Thymus (tissue), 14 donors: ENCODE measurements at places on chromosomes 16 and 17. TPM values are rescaled to one million over a fixed set of nuclear protein-coding genes. Genes with fewer than 3 reads are reported as not detected.

DNA sequence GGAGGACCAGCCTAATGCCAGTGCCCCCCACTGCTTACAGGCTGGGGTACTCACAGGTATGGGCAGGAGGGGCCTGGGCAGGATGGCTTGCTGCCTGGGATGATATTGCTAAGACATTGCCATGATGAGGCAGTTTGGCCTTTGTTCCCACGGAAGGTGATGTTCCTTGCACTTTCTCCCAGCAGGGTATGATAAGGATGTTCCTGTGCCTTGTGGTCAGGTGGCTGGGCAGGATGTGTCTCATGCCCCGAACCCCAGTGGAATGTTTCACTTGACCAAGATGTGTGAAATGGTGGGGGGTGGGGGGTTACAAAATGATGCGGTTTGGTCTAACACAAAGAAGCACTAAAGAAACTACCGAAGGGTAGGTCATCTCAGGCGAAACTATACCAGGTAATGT is 337.8 kb upstream of the ZFHX3 start:
- H3K27me3 ChIP-seq, result no peaks in the 10 kb centered on the region
- no peaks in the 10 kb centered on the region for H3K4me1 ChIP-seq
- H3K36me3 ChIP-seq, result no peaks in the 10 kb centered on the region
- no peak overlapping the region for H3K27ac ChIP-seq
- H3K4me3 ChIP-seq, result no peak overlapping the region

DNA sequence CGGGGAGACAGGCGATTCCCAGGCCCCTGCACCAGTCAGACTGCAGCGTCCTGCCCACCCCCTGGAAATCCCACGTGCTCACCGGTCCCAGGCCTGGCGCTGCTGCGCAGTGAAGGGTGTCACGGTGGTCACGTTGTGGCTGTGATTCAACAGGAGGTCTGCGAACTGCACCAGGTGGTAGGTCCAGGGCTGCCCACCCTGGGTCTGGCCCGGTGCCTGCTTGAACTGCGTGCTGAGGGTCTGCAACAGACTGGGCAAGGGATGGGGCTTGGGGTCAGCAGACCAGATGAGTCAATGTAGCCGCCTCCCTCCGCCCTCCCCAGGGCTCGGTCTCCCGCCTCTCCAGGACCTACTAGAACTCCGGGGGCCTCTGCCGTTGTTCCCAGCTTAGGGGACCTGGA is 7.1 kb downstream of the MYBBP1A start:
- peaks cover 78% of the 10 kb centered on the region for H3K36me3 ChIP-seq
- H3K27me3 ChIP-seq, result no peaks in the 10 kb centered on the region
- no peak for DNase-seq

- no peaks in the 10 kb centered on the region for H3K36me3 ChIP-seq
- H3K4me3 ChIP-seq, result no peak overlapping the region
- no peaks in the 10 kb centered on the region for H3K27me3 ChIP-seq
- DNase-seq, result no peak
Measured at GRCh38 chr17:66726846-66727245, 108.1 kb upstream of the CACNG5 start.

POLG2 gene
- 13.2 TPM for total RNA-seq

DNA sequence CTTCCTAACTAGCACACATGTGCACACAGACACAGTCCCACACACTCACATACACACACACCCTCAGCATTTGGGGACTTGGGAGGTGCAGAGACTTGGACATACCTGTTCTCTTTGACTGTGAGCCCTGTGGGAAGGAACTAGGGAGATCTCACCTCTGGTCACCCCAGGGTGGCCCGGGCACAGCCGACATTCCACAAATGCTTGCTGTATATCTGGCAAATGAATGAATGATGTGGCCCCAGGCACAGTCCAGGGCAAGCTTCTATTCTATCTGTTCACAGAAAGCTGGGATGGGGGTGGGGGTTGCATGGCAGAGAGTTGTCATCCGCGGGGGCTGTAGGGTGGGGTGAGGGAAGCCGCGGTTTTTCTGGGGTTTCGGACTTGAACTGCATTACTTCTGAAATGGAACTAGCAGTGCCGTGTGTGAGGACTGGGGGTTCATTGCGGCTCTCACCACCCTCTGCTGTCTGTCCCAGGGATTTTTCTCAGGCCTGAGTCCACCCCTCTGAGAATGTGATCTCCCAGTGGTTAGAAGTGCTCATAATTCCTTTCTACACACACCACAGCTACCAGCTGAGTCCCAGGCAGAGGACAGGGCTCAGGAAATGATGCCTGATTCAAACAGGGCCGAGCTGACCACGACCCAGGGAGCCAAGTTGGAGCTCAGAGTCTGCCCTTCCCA is 3.3 kb upstream of the RIPOR1 start:
- H3K36me3 ChIP-seq, result no peaks in the 10 kb centered on the region
- no peak overlapping the region for H3K27ac ChIP-seq
- no peak for DNase-seq

DNA sequence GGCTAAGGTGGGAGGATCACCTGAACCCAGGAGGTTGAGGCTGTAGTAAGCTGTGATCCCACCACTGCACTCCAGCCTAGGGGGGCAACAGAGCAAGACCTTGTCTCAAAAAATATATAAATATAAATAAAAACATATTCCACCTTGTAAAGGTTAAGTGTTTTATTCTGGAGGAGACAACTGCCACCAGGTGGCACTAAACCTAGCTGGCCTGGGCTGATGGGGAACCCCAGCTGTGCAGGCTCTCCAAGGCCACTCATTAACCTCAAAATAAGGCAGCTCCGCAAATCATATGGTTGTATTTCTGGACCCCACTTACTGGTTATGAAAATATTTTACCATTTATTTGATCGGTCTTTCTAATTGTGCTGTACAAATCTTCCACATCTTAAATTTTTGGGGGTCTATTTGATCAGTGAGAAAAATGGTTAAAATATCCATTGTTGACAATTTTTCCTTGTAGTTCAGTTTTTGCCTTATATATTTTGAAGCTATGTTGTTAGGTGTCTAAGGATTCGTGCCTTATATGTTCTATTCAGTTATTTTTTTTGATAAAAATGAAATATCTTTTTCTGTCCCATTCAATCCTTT is 8.5 kb upstream of the ICAM2 start:
- H3K27ac ChIP-seq, result no peak overlapping the region
- H3K4me1 ChIP-seq, result no peaks in the 10 kb centered on the region
- no peak overlapping the region for H3K4me3 ChIP-seq
- H3K27me3 ChIP-seq, result no peaks in the 10 kb centered on the region
- DNase-seq, result peak; percentile 60

KRTAP4-1 gene
- total RNA-seq, result not detected

DNA sequence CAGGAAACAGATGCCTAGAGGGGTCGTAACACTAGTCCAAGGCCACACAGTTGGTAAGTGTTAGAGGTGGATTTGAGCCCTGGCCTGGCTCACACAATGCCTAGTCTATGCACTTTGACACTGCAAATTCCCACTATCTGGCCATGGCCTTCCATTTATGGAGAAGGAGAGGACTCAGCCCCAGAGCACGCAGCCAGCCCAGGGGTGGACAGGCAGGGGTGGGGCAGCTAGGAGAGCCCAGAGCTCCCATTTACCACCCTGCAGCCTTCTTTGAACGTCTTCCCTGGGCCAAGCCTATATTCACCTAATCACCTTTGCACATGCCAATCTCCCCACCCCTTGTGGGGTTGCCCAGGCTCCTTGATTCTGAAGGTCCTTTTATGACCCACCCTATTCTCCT is 81.2 kb downstream of the DYNLRB2 start:
- no peak for DNase-seq
- H3K27me3 ChIP-seq, result no peaks in the 10 kb centered on the region
- H3K27ac ChIP-seq, result no peak overlapping the region
- H3K36me3 ChIP-seq, result no peaks in the 10 kb centered on the region
- no peaks in the 10 kb centered on the region for H3K4me1 ChIP-seq
- H3K4me3 ChIP-seq, result no peak overlapping the region

DNA sequence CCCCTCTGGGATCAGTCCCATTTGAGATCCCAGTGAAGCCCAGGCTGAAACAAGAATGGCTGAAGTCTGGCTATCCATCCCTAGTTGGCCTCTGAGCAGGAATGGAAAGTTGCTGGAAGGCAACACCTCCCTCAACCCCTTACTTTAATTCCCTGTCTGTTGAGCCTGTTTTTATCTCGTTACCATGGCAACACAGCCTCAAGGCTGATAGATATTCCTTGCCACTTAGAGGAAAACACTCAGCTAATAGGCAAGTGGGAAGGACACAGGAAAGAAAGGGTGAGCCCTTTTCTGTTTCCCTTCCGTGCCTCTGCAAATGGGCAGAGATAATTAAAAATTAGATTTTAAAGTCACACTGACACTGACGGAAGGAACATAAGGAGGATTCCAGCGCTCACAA is 75.5 kb upstream of the CLEC3A start:
- H3K27me3 ChIP-seq, result no peaks in the 10 kb centered on the region
- no peak overlapping the region for H3K4me3 ChIP-seq
- no peaks in the 10 kb centered on the region for H3K36me3 ChIP-seq
- no peak for DNase-seq
- no peaks in the 10 kb centered on the region for H3K4me1 ChIP-seq
- H3K27ac ChIP-seq, result no peak overlapping the region

DNA sequence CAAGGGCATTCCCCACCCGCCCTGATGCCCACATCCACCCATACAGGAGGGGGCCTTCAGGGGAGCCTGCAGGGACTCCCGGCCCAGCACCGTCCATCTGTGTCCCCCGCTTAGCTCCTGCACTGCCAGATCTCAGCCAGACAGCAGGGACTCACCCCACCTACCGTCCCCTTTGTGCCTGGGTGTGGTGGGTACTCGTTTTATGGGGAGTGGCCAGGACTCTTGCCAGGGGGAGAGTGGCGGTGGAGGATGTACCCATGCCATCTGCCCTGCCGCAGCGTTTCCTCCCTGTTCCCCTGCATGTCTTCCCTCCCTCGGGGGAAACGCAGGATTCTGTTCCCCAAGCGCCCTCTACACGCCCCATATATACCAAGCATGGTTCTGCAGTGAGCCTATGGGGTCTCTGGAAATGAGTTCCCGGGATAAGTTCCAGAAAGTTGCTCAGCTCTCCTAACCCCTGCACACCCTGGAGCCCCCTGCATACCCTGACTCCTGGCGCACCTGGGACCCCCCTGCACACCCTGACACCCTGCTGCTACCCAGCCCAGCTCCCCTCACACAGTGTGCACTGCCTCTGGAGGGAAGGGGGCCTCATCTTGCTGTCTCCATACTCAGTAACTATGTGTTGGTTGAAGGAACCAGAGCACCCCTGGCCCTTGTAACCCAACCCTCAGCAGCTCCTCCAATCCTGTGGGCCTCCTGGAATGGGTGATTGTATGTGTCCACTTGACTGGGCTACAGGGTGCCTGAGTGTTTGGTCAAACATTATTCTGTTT is 4.2 kb upstream of the MAFG start:
- no peaks in the 10 kb centered on the region for H3K36me3 ChIP-seq
- DNase-seq, result no peak
- H3K27me3 ChIP-seq, result peaks cover 63% of the 10 kb centered on the region
- H3K4me3 ChIP-seq, result no peak overlapping the region

DNA sequence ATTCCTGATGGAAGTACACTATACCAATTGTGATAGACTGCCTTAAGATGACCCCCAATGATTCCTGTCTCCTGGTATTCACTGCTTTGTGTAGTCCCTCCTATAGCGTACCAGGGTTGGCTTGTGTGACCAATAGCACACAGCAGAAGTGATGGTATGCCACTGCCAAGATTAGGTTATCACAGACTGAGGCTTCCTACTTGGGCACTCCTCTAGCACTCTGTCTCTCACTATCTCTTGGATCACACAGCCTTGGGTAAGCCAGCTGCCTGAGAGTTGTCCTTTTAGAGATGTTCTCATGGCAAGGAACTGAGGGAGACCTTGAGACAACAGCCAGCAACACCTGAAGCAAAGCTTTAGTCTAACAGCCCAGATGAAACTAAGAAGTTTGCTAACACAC is 12.7 kb upstream of the AMFR start:
- H3K4me1 ChIP-seq, result no peaks in the 10 kb centered on the region
- no peaks in the 10 kb centered on the region for H3K27me3 ChIP-seq
- H3K4me3 ChIP-seq, result no peak overlapping the region

RCVRN gene
- total RNA-seq, result under 0.01 TPM

DNA sequence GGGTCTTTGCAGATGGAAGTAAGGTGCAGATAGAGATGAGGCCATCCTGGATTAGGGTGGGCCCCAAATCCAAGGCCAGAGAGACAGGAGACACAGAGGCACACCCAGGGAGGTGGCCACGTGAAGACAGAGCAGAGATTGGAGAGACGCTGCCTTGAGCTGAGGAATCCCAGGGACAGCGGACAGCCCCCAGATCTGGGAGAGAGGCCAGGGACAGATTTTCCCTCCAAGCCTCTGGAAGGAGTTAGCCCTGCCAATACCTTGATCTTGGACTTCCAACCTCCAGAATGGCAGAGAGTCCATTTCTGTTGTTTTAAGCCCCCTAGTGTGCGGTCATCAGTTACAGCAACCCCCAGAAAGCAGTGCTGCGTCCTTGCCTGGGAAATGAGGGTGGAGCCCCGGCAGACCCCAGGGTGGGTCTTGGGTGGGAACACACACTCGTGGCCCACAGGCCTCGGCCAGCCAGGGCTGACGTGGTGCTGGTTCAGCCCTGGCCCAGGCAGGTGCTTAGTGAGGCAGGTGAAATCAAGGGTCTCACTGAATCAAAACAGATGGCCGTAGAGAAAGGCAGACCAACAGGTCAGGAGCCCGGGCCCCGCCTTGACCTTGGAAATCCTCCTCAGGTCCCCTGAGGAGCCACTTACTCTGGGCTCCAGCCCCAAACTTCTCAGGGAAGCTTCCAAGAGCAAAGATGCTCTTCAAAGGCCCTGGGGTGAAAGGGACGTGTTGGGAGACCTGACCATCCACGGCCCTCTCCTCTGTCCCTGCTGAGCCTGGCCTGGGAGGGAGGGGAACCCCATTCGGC is 169.3 kb downstream of the RBFOX3 start:
- no peaks in the 10 kb centered on the region for H3K4me1 ChIP-seq
- DNase-seq, result no peak
- no peak overlapping the region for H3K27ac ChIP-seq
- peaks cover 2% of the 10 kb centered on the region for H3K27me3 ChIP-seq
- H3K36me3 ChIP-seq, result no peaks in the 10 kb centered on the region
- no peak overlapping the region for H3K4me3 ChIP-seq

DNA sequence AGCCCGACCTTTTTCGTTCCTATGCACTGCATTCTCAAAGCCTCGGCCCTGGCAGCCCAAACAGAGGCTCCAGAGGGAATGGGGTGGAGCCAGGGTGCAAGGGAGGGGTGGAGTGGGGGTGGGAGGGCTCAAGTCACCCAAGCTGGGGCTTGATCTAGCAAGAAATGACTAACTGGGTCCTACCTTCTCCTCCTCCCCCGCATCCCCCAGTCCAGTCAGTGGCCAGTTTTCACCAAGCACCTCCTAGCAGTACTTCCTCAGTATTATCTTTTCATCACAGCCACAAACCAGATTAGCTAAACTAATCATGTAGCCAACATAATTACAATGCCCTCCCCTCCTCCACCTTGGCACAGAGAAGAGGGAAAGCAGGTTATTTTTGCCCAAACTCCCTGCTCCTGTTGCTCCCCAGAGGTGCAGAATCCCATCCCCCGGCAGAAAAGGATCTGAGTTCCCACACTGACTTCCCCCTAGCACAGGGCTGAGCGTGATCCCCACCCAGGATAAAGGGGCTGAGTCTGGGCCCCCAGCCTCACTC is 2.2 kb downstream of the JUP start:
- peaks cover 64% of the 10 kb centered on the region for H3K4me1 ChIP-seq
- no peak for DNase-seq
- no peak overlapping the region for H3K4me3 ChIP-seq
- peaks cover 3% of the 10 kb centered on the region for H3K36me3 ChIP-seq

PLA2G10 gene
- total RNA-seq, result not detected
